ENCODE measurements at places on chromosomes 4 and X. TPM values are rescaled to one million over a fixed set of nuclear protein-coding genes. Genes with fewer than 3 reads are reported as not detected.

Gene MAGEA9B
- not detected for total RNA-seq

Gene ADGRG4
- total RNA-seq, result not detected

Gene C4orf36
- not detected for total RNA-seq

Gene VCX3B
- not detected for total RNA-seq

Gene GYG2
- 4.8 TPM for total RNA-seq

Gene HSD17B13
- total RNA-seq, result 0.54 TPM

Gene MAGEA8
- not detected for total RNA-seq

Gene ABCE1
- total RNA-seq, result 47.4 TPM

Gene GAGE12F
- not detected for total RNA-seq

Gene CLIC2
- 13.1 TPM for total RNA-seq

Gene TMEM255A
- 0.16 TPM for total RNA-seq

Gene TMEM150C
- total RNA-seq, result 4.4 TPM

Data from gastroesophageal sphincter (tissue), 4 donors.